Activated T-helper 1 cell treated with anti-CD3 and anti-CD28 coated beads, Interleukin-2, amount 50 U/mL, for 16 hours (primary cell): ENCODE measurements at places on chromosomes 1 and 21.

DNA sequence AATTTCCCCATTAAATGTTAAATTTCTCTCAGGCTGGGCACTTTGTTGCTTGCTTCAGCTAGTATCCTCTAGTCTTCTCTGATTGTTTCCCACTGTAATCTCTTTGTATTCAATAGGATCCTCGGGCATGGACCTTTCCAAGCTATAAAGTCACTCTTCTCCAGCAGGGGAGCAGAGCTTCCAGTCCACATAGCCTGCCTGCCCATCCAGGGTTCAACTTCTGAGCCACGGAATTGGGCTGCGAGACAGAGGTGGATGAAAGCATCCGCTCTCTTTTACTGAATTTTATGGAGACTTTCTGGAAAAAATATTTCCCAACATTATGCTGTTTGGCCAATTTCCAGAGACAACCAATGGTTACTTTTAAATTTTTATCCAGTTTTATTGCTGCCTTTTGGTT is 1.1 kb upstream of the CFHR5 start:
- no peak for DNase-seq

DNA sequence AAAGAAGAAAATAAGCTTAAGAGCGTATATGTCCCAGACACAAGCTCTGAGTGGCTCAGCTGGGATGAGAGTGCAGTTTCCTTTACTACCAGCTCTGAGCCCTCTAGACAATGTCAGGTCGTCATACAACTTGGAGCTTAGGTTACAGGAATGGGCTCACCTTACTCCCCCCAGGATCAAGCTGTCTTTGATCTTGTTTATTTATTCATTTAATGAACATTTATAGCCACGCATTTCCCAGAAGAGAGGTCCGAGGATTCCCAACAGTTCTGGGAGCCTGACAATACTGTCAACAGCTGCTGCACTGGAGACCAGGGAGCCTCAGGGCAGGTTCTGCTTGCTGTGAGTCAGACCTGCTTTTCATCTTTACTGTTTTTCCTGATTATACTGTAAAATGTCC is 378.9 kb downstream of the PLPP3 start:
- DNase-seq: no peak

- DNase-seq: no peak
These were observed 19.7 kb downstream of the PRDX6 start for GRCh38 chr1:173496757-173497320.

DNA sequence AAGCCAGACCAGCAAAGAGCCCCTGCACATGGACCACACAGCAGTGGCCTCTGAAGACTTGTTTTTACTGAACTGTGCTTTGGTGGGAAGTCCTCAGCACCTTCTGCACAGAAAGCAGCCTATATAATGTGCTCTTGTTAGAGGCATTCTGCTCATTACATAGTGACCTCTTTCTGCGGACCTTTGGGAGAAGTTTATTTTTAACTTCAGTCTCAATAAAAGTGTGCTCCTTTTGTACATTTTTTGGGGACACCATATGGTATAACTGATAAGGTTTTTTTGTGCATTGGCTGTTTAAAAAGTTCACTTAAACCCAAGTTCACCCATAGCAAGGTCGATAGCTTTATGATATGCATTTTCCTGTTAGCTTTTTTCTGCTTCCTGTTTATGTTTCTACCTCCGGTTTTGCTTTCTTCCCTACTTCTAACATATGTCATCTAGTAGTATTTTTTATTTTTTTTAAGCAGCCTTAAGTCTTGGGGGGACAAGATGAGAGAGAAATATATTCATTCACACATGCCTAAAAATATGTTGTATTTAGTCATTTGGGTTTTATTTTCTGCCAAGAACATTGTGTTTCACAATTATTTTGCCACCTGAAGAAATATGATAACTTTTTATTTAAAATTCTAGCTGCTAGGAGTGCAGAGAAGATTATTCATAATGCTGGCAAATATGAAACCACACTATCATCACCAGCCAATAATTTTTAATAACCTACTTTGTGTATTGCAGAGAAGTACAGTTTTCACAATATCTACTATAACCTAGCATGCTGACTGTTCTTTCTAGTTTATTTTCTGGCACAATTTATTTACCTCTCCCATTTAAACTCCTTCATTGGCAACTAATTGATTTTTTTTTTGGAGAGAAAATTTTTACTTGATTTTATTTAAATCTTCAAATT is 22.9 kb upstream of the SLC19A2 start:
- no peak for DNase-seq

DNA sequence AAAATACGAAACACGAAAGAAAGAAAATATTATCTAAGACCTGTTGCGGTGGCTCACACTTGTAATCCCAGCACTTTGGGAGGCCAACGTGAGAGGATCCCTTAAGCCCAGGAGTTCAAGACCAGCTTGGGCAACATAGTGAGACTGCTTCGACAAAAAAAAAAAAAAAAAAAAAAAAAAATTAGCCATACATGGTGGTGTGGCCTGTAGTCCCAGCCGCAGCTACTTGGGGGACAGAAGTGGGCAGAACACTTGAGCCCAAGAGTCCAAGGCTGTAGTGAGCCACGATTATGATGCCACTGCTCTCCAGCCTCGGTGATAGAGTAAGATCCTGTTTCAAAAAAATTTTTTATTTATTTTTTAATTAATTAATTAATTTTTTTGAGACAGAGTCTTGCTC is 1.5 kb upstream of the RAB13 start:
- no peak for DNase-seq

GRCh38 chr1:64114012-64114525 is 89.4 kb upstream of the UBE2U start:
- no peak for DNase-seq

DNA sequence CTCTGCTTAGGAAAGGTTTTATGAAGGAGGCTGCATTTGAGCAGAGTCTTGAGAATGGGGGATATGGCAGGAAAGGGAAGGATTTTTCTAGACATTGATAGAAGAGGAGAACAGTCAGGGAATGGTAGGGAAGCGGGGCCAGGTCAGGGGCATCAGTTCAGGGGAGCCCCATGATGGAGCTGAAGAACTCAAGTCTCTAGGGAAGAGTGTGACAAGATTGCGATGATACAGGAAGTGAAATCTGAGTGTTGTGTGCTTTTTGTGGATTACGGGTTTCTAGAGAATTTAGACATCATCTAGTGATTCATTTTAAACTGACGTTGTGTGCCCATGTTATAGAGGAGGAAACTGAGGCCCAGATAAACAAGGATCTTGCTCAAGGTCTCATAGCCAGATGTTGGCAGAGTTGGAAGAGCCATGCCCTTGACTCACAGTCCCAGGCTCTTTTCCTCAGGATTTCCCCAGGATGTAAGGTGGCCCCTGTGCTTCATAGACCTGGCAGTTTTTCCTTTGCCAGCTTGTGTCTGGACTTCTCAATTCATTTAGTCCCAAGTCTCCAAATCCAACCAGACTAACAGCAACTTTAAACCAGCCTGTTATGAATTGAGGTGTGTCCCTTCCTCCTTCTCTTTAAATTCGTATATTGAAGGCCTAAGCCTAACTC is 130.3 kb downstream of the ROR1 start:
- no peak for DNase-seq

GRCh38 chr1:157849229-157849875 is 7.7 kb upstream of the CD5L start:
- no peak for DNase-seq

DNA sequence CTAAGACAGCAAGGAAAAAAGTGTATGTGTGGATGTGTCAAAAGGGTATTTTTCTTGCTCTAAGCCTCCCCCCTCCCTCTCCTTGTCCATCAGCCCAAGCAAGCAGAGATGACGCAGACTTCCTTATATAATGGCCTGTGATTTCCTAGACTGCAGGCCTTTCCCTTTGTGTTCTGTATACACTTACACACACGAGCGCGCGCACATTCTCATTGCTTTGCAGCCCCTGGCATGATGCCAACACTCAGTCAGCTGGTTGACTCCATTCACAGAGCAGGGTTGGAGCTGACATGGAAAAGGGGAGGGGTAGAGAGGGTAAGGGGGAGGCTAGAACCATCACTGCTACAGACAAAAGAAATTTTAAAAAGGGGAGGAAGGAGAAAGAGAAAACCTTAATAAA is 41.8 kb downstream of the GATAD2B start:
- DNase-seq: no peak

DNA sequence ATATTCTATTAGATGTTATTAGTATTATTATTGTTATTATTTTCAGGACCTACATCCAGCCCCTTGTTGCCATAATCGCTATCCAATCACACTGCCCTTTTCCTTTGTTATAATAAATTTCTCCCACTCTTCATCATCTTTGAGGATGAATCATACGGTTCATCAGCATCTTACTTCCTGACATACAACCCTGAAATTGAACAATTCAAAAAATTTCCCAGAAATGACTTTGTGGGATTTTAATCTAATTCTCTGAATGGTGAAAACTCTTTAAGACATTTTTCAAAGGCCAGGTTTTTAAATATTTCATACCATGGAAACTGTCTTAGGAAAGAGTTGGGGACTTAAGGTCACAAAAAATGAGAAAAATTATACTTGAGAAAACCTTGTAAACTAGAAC is 353.5 kb downstream of the ST6GALNAC3 start:
- no peak for DNase-seq

- no peak for DNase-seq
These were observed 39.9 kb upstream of the TARBP1 start for GRCh38 chr1:234518876-234519275.

DNA sequence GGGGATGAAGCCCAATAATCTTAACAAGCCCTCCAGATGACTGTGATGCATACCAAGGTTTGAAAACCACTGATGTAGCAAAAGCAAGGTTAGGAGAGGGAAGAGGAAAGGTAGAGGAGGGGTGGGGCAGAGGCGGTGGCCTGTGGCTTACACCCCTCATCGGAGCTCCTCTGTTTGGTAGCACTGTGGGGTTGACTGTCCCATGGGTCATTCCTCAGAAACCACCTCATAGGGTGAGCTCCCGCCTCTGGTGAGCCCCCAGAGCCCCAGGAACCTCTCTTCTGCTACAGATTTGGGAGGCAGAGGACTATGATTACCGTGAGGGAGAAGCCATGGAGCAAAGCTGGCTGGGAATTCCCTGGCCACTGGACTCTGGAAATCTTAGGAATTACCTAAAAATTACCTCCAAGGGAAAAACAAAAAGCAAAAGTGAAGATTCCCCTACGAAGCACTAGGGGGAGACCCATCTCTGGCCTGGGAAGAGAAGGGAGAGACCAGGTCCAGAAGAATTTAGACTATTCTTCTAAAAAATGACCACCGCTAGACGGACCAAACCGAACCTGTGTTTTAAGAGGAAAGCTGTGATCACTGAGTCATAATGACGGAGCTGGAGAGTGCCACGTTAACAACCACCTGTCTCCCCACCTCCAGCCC is 1.5 kb upstream of the RASSF5 start:
- DNase-seq: no peak

DNA sequence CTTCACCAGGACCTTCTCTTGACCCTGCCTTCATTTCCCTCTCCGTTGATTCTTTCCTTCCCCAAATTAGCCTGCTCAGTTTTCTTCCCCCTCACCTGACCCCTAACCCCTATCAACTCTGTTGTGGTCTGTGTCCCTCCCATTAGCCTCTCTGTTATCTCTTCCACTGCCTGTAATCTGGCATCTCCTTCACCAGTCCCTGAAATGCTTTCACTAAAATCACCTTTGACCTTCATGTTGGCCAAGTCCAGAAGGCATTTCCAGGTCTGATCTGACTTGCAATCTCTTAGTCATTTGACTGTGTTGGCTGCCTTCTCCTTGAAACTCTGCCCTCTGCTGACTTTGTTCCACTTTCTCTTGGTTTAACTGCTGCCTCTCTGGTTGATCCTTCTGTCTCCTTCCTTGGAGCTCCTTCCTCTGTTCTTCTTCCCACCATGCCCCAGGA is 28.2 kb downstream of the ATP8B2 start:
- DNase-seq: no peak

GRCh38 chr1:158398818-158399514 is at the start of gene OR10T2:
Gene OR10T2 (minus strand): TSS chr1:158399466. CDS start chr1:158399466, 0 bp downstream.
- DNase-seq: no peak

DNA sequence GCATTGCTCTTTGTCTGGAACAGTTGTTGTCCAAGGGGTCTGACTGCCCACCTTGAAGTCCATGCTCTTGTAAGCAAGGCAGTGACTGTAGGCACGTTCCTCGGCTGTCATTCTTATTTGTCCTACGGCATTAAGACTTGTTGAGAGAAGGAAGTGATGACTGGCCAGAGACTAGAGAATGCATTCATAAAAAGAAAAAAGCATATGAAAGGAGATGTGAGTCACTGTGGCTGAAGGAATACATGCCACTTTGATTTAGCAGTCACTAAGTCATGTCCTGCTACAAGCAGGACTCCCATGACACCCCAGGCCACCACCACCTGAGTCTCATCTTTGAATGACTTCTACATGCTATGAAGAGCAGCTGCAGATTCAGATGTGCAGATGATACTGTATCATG is 50.5 kb downstream of the CNN3 start:
- DNase-seq: no peak

DNA sequence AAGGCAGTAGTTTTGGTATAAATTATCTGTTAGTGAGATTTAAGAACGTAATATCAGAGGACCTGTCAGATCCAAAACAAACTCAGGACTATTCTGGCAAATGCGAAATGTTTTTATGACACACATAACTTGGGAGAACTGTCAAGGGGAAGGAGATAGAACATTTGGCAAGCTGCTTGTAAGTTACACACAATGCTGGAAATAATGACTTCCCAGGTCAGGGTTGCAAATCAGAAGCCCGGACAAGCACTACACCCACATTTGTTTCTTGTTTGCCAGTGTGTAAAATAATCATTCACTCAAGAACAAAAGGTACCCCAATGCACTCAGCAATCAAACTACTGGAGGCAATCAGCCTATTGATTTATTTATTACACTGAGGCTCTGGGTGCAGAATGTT is 354.7 kb downstream of the KCNH1 start:
- no peak for DNase-seq

DNA sequence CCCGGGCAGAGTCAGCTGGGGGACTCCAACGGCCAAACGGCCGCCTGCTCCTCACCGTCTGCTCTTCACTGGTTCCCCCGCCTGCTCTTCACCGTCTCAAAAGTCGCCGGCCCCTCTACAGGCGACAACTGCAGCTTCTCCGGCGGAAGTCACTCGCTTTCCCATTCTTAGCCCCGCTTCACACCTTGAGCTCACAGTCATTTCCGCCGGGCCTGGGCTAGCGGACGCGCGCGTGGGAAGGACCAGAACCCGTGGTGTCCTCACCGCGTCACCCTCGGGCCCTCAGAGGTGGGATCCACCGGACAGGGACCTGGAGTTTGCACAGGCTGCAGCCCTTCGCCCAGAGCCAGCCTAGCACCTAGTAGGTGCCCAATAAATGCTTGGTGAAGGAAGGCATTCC is 27.9 kb upstream of the HJV start:
- no peak for DNase-seq

GRCh38 chr1:240134596-240134995 is 42.9 kb downstream of the FMN2 start:
- DNase-seq: no peak

GRCh38 chr21:26512664-26513063 is 60.4 kb downstream of the CYYR1 start:
- no peak for DNase-seq
